ENCODE measurements at places on chromosomes 7 and 10. TPM values are rescaled to one million over a fixed set of nuclear protein-coding genes. Genes with fewer than 3 reads are reported as not detected.

DNA sequence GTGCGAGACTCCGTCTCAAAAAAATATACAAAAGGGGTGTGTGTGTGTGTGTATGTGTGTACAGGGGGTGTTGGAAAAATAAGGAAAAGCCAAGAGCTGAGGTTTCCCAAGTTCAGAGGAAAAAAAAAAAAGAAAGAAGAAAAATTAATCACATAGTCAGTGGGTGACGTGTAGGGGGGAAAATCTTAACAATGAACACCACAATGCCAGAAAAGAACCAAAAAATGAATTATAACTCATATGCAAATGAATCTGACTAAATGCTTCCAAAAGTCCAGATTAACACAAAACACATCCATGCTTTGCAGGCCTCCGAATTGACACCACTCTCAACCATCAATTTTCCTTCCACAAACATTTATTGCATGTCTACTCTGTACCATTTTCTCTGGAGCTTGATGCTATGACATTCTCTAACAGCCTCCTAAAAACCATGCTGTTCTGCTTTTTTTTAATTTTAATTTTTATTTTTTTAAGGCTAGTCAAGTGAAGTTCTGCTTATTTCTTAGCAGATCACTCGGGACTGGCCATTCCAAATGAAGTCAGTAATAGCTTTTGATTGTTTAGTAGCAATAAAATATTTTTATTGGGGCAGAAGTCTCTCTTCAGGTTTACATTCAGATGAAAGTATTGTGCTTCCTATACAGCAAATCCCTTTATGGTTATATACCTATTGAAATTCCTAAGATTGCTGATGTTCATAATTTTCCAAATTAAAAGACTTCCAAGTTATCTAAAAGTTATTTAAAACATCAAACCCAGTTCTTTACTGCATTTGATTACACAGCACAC is 133.8 kb downstream of the CNOT4 start:
- no peak for DNase-seq

- DNase-seq = no peak
Measured at GRCh38 chr10:26087666-26088065, 128.9 kb upstream of the GAD2 start.

DNA sequence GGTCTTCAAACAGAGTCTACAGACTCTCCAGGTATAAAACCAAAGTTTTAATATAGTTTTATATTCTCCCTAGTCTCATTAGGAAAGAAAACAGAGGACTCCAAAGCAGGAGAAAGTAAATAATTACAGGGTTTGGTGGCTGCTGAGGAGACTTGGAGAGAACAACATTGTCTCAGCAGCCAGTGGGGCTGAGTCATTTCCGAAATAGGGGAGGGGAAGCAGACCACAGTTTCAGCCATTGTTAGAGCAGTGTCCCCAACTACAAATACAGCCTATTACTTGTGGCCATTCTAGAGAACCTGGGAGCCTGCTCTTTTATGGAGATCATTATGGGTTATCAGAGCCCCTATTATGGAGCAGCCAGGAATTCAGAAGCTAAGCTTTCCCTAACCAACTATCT is 44.2 kb upstream of the A1CF start:
- no peak for DNase-seq

DNA sequence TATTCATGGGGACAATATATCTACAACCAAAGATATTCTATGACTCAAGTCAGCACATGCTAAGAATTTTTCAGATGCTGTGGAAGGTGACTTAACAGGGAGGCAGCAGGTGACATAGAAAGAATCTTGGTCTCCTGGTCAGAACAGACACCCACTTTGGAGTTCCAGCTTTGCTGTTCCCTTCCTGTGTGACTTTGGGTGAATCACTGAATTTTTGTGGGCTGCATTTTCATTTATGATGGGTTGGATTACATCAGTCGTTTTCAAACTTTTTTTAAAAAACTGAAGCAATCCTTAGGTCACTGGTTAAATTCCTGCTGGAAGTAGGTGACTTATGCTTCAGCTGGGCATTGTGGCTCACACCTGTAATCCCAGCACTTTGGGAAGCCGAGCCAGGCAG is 24.9 kb downstream of the RGR start:
- no peak for DNase-seq

- no peak for DNase-seq
Measured at GRCh38 chr10:55398497-55398882, 597.5 kb upstream of the PCDH15 start.

DNA sequence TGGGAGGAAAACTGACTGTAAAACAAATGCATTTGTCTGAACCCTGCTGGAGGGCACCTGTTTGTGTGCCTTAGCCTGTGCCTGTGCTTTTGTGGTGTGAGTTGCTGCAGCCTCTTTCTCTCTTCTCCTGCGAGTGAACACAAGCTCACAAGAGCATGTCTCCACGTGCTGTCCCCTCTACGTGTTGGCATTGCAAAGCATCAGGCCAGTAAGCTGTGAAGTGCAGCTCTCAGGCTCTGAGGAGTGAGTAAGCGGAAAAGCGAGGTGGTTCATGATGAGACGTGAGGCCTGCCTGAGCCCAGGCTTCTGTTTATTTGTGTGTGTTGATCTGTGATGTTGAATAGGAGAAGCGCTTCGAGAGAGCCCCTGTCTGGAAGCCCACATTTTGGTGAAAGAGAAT is 85.6 kb upstream of the PDCD4 start:
- DNase-seq = no peak

GRCh38 chr10:101001659-101002035 is 2.0 kb downstream of the LZTS2 start:
- no peak for DNase-seq

- no peak for DNase-seq
Measured at GRCh38 chr7:116572036-116572435, 47.2 kb downstream of the CAV1 start.

The ANKRD61 gene
- total RNA-seq = 0.72 TPM

The HOXA3 gene
- 5.8 TPM for total RNA-seq

The TCF7L2 gene
- total RNA-seq = 9.7 TPM

The UTF1 gene
- total RNA-seq = not detected

The KMT2E gene
- 32.6 TPM for total RNA-seq

The PIP gene
- not detected for total RNA-seq

The MKX gene
- total RNA-seq = 1.1 TPM

Measured in NCI-H460 (cell line).